Stimulated activated CD4-positive, alpha-beta T cell treated with anti-CD3 and anti-CD28 coated beads, Interleukin-1b, Interleukin-23, amount 100 ng/mL, for 48 hours (primary cell): ENCODE measurements at places on chromosomes 5 and 9.

- no peak for DNase-seq
These were observed 137.6 kb downstream of the UGCG start for GRCh38 chr9:112034216-112034611.

DNA sequence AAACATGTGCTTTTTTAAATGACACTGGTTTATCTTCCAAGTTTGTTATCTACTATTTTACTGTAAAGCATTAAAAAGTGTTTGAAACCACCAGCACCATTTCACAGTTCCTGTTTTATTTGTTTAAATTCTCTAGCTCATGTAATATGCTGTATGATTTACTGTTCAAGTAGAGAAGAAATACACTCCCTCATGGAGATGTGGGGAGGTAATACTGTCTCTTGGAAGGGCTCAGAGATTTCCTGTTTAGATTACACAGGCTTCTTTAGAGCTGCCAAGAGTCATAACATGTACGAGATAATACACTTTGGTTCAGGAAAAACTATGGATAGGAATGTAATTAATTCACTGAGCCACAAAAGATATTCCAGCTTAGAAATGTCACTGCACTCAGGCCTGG, 135.0 kb upstream of the CCDC152 start:
- no peak for DNase-seq

- no peak for DNase-seq
These were observed 24.3 kb downstream of the PLPP1 start for GRCh38 chr5:55510523-55510880.

DNA sequence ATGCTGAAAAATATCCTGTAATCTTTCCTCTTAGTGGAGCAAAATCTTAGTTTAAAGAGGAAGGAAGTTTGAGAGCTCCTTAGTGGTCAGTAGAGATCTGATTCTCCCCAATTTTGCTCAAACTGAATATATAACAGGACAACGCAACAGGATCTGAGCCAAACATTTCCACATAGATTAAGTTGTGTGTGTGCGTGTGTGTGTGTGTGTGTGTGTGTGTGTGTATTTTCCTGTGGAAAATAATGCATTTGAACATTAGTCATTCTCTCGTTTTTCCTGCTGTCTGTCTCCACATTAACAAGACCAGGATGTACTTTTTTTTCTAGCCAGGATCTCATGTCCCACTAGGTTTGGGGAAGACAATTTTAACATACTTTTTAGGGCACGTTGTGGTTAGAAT, 312.1 kb upstream of the CDH18 start:
- DNase-seq = no peak

DNA sequence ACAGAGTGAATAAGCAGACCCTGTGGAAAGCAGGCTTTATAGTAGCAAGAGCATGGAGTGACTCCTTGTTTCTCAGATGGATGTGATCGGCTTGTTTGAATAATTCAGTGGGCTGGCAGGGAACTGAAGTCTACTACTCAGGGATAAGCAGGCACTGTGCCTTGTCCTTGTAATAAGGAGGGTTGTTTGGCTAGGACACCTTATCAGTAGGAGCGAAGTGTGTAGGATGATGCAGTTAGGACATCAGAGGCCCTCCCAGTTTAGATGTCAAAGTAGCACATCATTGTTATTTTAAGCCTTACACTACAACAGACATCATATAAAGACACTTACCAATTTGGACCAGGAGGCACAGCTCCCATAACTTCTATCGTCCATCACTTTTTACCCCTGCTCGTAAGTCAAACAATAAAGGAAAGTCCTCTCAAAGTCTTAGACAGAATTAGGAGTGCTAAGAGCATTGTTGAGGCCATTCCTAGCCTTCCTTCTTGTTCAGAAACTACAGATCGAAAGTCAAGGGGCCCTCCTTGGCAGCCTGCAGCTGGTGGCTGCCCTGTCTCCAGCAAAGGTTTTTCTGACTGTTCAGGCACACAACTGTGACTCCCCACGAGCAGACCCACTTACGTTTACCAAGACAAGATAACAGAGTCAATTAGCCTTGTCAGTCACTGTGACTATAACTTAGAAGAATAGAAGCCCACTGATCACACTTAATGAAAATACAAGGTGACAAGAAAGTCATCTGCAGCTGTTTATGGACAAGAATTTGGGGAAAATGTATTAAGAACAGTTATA, 218.6 kb downstream of the SNX18 start:
- DNase-seq = no peak

DNA sequence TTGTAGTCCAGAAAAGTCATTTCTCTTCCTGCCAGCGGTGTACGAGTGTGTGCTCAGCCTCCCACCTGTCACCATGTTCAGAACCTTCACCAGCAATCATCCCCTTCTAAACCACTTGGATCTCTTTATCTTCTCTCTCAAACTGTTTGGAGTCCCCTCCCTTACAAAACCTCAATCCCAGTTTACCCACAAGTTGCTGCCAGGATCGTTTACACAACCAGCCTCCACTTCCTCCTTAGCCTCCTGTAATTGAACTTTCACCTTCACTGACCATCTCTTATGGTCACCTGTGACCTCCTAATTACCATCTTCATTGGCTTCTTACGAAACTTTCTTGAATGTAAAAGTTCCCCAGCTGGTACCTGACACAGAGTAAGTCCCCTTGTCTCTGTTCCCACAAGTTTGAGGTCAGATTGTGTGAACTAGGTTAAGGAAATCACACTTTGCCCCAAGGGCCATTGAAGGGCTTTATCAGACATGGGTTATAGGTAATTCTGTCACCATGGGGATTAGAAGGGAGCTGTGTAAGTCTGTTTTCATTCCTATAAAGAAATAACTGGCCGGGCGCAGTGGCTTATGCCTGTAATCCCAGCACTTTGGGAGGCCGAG, 20.0 kb downstream of the RNF44 start:
- DNase-seq = no peak

DNA sequence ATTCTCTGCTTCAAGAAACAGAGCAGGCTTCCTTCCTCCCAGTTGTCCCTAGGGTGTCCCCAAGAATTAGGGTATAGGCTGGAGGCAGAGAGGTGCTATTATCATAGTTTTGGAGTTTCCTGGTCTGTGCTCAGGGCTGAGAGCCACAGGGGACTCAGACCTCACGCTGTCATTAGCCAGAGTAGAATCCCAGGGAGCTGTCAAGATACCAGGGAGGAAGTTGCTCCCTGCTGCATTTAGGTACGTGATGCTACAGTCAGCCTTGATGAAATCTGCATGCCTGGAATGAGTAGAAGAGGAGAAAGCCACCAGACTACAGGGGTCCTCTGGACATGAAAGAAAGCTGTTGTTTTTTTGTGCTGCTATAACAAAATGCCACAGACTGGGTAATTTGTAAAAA, 273.2 kb downstream of the SH3GL2 start:
- no peak for DNase-seq

DNA sequence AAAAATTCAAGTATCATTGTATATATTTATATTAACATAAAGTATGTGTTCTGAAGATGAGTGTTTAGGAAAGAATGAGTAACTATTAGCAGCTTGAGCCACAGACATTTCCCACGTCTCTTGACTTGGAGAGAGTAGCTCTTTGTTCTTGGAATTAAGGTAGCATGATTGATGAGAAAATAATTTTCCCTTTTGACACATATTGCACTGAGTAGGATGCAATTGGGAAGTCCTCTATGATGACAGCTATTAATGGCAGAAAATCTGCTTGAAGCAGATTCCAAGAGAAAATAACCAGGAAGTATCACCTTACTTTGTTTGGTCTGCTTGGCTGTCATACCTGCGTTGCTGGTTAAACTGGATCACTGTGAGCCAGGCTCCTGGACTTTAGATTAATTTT, 204.8 kb downstream of the TLE4 start:
- DNase-seq = no peak

GRCh38 chr5:177389241-177390169, 5.3 kb downstream of the SLC34A1 start:
- peak; percentile 71 for DNase-seq

DNA sequence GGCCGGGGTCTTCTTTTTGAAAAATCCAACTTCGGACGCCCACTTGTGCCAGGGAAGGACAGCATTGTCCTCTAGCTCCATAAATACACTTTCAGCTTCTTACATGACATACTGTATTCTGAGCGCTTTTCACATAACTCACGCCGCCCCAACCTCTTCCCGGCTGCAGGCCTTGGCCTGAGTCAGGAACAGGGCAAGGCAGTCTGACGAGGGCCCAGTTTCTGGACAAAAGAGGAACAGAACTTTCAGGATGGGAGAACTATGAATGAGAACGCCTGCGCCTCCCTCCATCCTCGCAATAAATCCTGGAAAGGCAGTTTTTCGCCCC, 650 bp downstream of the DCTN4 start:
- DNase-seq = no peak

DNA sequence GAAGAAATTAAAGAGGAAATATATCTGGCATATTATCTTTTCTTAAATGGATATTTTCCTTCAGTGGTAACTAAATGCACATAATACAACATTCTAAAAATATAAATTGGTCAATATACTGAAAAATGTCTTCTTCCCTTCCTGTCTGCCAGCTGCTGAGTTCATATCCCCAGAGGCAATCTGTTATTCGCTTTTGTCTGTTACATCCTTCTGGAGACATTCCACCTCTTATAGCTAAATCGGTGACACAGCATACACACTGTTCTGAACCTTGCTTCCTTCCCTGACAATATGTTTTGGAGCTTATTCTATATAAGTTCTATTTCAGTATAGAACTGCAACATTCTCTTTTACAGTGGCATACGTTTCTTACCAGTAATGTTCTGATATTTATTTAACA, 147.8 kb downstream of the TENT4A start:
- DNase-seq = no peak

GRCh38 chr9:121729769-121730562, 78.5 kb downstream of the DAB2IP start:
- no peak for DNase-seq
